ENCODE measurements at places on chromosomes 12 and 14.

- no peak for DNase-seq
These were observed 47.9 kb downstream of the GALC start for GRCh38 chr14:87944987-87945604.

DNA sequence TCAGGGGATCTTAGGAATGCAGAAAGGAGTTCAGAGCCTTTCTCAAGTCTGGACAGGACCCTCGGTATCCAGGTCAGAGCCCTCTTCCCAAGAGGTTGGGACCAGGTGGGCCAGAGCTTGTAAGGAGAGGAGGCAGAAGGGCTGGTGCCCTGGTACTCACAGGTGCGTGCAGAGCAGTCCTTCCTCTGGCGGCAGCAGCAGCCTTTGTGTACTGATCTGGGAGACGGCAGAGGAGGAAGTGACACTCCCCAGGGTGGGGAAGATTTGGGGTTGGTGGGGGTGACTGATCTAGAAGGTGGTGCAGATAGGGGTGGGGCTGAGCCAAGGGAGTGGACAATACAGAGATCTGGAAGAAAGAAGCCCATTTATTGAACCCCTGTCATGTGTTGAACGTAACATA is at the start of gene ITGB7:
TSS of gene ITGB7 (minus strand) at position 210 of the 400 bp plus-strand sequence. CDS start 6,808 bp downstream, outside the sequence.
- DNase-seq = peak; percentile 38

- DNase-seq = no peak
These were observed 51.2 kb downstream of the GLRX5 start for GRCh38 chr14:95585953-95586620.

DNA sequence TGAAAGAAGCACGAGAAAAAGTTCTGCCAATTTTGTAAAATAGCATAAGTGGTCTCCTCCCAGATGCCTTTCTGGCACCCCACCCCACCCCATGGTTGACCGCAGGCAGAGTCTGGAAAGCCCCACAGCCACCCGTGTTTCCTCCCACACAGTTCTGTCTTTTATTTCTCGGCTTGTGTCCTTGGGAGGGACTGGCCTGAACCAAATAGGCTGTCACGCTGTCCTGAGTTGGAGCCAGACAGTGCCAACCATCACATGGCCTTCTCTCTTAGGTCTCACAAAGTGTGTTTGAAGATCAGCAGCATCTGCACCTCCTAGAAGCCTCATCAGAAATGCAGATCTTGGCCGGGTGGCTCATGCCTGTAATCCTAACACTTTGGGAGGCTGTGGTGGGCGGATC is 10.2 kb upstream of the LTA4H start:
- DNase-seq = no peak

DNA sequence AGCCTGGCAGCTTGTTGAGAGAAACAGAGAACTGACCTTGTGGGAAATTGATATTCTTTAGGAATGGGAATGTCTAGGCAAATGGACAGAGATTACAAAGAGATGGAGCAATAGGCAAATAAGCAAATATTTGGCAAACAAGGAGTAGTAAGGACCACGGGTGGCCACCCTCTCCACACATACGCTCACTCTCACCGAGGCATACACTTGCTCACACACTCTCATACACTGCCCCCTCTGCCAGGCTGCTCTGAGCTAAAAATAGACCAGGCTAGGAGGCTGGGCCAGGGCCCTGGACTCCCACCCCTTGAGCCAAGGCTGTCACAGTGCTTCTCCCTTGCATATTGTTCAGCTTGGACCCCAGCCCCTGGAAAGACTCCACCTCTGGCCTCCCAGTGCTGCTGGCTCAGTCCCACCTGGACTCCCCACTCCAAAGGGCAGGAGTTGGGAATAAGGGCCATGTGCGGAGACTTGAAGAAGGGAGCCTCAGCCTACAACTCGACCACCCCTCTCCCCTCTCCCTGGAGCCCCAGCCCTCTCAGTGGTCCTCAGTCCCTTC is 1.1 kb downstream of the PPP1R1A start:
- DNase-seq = no peak

DNA sequence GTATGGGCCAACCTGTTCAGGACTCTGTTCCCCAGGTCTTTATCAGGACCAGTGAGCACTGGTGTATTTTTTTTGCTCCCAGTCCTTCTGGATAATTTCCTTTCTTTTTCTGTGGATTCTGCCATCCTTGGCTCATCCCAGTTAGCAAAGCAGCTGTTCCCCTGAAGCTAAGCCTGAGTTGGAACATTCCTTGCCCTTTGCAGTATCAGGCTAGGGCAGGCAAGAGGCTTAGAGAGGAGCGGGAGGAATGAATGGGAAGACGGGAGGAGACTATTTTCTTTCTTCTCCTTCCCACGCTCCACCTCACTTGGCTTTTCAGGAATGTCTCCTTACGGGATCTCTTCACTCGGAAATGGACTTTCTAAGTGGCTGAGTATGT is 29.2 kb downstream of the ERG28 start:
- DNase-seq = no peak

GRCh38 chr12:3535431-3535841 is 44.4 kb downstream of the PRMT8 start:
- DNase-seq = no peak

DNA sequence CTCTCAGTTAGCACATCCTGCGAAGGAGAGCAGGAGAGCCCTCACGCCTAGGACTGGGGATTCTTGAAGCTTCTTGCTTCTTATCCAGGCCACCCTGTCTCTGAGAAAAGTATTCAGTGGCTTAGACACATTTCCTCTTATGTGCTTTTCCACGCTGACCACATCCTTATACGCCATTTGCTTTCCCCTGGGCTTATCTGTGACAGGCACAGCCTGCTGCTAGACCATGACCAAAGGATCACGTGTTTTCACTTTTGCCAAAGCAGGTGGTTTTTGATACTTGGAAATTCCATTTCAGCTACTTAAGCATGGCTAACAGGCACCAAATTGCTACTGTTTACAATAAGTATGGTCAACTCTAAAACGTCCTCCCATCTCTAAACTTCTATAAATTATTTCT is 587.4 kb downstream of the AACS start:
- DNase-seq = no peak

GRCh38 chr14:44756554-44756953 is 205.2 kb downstream of the KLHL28 start:
- DNase-seq = no peak

DNA sequence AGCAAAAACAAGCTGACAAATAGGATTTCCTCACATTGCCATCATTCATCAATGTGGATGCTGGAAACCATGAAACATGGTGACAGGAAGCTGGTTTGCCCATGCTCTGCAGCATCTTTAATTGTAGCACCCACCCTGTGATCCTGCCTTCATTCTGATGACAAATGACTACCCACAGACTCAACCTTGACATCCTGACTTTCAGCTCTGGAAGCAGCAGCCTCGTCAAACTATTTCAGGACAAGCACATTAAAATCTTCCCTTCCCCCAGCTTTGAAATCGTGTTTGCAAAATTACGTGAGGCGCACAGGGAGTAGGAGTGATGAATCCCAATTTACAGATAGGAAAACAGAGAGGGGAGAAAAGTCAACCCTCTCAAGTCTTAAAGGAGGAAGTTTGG is 285.5 kb downstream of the GLT1D1 start:
- DNase-seq = no peak

DNA sequence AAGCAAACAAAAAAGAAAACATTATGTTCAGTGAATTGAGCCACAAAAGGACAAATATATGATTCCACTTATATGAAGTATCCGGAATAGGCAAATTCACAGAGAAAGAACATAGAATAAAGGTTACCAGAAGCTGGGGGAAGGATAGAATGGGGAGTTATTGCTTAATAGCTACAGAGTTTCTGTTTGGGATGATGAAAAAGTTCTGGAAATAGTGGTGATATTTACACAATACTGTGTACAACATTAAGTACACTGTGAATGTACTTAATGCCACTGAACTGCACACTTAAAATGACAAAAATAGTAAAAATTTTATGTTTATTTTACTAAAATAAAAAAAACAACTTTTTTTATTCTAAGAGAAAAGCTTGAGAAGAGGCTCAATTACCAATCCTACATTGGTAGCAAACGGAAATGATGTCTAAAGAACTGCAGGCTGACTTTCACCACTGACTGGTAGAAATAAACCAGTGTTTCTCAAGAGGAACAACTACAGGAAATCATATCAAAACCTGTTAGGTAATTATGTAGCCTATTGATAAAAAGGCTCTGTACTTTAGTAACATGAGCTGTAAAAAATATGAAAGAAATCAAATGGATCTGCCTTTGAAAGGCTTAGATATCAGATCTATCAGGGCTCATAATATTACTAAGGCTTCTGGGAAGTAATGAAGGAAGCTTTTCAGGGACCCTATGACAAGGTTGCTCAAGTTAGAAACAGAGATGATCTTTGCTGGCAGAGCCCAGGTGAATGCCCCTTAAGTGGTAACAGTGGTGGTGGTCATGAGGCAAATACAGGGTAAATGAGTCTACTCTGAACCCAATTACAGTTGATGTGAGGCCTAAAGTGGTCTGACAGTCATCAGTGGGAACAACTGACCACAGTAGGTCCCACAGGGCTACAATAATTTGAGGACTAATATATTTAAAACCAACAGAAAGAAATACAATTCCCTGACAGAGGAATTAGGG is 41.3 kb downstream of the BAZ1A start:
- DNase-seq = no peak

DNA sequence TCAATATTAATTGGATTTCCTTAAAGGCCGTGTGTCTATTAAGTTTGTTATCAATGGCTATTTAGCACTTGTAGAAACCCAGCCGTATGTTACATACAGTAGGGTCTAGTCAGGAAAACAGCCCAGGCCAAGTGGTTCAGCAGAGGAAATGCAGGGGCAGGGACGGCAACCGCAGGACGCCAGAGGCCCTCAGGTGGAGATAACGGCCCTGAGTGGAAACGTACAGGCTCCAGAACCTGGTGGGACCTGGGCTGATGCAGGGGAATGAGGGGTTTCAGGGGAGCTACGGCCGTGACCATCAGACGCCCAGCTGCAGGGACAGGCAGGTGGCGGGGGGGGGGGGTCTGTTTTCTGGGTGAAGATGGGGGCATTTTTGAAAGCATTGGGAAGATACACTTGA is 3.7 kb upstream of the ANKLE2 start:
- no peak for DNase-seq

GRCh38 chr14:30657606-30658163 is 35.6 kb downstream of the SCFD1 start:
- DNase-seq = no peak

DNA sequence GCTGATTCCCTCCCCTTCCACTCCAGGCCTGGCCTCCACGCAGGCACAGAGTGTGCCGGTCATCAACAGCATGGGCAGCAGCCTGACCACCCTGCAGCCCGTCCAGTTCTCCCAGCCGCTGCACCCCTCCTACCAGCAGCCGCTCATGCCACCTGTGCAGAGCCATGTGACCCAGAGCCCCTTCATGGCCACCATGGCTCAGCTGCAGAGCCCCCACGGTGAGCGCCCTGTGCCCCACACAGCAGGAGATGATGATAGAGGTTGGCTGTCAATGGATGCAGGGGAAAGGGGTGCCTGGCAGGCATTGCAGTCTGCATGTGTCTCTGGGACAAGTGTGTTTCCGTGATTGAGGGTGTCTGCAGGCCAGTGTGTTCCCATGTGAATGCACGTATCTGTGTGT is 18.8 kb downstream of the C12orf43 start:
- no peak for DNase-seq

GRCh38 chr12:27817766-27818165 is 37.7 kb upstream of the MANSC4 start:
- no peak for DNase-seq

DNA sequence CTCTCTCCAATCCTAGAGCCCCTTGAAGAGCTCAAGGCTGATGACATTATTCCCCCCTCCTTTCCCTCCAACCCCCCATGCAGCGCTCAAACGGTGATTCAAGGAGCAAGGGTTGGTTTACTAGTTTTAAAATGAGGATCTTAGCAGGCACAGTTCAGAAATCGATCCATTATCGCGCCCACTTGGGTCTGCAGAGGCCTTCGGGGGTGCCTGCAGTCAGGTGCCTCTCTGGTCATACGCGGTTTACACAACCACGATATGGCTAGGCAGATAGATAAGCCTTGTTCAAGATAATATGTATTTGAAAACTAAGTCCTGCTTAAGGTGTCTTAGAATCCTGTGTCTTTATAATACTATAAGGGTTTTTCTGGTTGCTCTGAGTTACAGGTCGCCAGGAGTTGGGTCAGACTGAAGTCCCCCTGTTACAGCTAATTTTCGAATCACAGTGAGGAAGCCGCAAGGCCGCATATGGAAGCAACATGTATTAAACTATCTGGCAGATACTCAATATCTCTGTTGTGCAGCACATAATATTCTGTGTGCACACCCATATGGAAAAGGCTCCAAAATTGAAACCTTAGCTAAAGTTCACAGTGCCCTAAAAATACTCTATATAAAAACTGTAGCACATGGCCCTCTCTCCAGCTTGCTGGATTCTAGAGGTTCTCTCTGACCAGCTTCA is 10.0 kb downstream of the BHLHE41 start:
- DNase-seq = no peak

DNA sequence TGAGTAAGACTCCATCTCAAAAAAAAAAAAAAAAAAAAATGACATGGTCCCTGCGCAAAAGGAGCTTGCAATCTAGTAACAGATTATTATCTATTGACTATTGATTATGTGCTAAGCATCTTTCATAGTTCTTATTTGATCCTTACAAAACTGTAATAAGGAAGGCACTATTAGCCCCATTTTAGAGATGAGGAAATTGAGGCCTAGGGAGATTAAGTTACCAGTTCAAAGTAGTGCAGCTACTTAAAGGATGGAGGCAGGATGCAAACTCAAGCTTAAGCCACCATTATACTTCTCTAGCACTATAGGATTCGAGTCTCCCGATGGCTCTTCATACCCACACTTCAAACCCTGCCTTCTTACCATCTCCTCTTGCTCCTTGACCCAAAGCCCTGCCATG is 31.3 kb downstream of the PLXNC1 start:
- DNase-seq = no peak

DNA sequence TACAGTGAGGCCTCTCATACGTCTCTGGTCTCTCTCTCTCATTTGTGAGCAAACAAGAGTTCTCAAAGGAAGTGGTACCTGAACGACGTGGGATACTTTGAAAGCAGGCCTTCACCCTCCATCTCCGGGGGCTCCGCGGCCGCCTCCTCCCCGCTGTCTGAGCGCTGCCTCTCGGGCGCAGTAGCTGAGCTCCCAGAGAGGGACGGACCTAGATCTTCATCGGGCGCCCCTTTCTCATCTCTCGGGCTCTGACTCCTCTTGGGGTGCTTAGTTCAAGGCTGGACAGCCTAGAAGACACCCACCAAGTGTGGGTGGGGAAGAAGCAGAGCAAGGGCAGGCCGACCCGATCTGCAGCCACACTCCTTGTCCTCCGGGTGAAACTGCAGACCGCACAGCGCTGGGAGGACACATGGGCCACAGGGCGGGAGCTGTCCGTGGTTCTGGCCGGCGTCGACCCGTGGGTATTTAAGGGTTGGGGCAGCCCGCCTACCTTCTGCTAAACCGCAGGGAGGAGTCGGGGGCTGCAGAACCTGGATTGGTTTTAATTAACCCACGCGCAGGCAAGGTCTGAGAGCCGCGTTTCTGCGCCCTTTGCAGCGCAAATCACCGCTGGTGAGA is 92.7 kb downstream of the PAH start:
- DNase-seq = no peak

GRCh38 chr12:33054371-33054770 is 157.8 kb upstream of the PKP2 start:
- no peak for DNase-seq

- DNase-seq = no peak
These were observed 151.0 kb downstream of the SRGAP1 start for GRCh38 chr12:63995512-63995911.

- DNase-seq = no peak
These were observed 439.6 kb upstream of the LRFN5 start for GRCh38 chr14:41167040-41167439.

- no peak for DNase-seq
These were observed 2.9 kb downstream of the HEBP1 start for GRCh38 chr12:12997156-12997555.

GRCh38 chr12:1533205-1533601 is 61.2 kb downstream of the FBXL14 start:
- no peak for DNase-seq

Measured in stimulated activated CD8-positive, alpha-beta memory T cell treated with anti-CD3 and anti-CD28 coated beads, Interleukin-4, amount 100 ng/mL, for 1 hour (primary cell).